Astrocyte of the spinal cord (primary cell): ENCODE measurements at places on chromosomes 5 and 9.

GRCh38 chr5:151947931-151948608 lies 23.4 kb upstream of the GLRA1 start:
- DNase-seq, result no peak

- DNase-seq, result no peak
These were observed 141.5 kb upstream of the FER start for GRCh38 chr5:108606185-108606584.

- no peak for DNase-seq
These were observed 41.4 kb downstream of the CPLANE1 start for GRCh38 chr5:37207802-37208201.

GRCh38 chr5:131749723-131750470 lies 46.9 kb downstream of the FNIP1 start:
- no peak for DNase-seq

DNA sequence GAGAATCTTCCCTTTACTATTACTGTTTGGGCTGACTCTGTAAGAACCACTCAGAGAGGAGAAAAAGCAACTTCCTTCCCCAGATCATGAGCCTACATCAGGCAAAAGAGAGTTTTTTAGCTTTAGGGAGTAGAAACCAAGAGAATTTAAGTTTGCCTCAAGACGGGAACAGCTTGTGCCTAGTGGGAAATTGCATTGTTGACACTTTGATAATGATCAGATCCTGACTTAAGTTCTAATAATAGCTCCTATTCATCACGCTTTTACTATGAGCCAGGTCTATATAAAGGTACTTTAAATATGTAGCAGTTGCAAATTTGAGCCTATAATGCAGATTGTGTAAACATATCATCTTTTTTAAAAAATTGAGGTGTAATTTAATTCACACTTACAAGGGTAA lies 298.2 kb downstream of the MAN2A1 start:
- peak; percentile 11 for DNase-seq

- no peak for DNase-seq
These were observed 694.6 kb downstream of the DNAH5 start for GRCh38 chr5:13249854-13250253.

- DNase-seq, result no peak
These were observed 300.8 kb downstream of the SEMA5A start for GRCh38 chr5:9245071-9245470.

GRCh38 chr5:12557012-12557411 lies 652.8 kb upstream of the CTNND2 start:
- no peak for DNase-seq

DNA sequence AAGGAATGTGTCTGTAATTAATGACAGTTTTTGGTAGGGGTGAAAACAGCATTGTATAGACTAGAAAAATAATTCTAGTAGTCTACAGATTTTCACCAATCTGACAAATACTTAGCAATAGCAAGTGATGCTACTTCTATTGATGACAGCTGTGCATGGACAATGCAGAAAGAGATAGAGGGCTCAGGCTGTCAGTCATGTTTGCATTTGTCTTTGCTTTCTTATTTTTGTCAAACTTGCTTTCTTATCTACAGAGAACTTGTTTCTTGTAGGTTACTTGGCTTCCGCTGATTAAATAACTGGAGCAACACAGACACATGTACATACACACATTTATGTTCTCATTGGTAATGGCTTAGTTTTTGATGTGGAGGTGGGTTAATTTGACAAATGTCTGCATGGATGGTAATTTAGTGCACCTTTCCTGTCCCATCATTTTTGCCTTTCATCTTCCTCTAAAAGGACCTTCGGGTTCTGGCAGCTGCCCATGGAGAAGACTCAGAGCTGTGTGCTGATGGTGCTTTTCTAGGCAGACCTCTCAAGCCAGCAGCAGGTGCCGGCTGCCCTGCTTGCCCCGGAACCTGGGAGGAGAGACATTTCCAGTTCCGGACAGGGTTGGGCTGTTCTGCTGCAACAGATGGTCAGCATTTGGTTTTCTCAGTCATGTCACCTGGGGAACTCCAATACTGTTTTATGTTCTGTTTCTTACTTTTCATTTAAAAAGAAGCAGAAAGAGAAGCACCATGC lies 28.8 kb downstream of the CAMK4 start:
- DNase-seq, result no peak

DNA sequence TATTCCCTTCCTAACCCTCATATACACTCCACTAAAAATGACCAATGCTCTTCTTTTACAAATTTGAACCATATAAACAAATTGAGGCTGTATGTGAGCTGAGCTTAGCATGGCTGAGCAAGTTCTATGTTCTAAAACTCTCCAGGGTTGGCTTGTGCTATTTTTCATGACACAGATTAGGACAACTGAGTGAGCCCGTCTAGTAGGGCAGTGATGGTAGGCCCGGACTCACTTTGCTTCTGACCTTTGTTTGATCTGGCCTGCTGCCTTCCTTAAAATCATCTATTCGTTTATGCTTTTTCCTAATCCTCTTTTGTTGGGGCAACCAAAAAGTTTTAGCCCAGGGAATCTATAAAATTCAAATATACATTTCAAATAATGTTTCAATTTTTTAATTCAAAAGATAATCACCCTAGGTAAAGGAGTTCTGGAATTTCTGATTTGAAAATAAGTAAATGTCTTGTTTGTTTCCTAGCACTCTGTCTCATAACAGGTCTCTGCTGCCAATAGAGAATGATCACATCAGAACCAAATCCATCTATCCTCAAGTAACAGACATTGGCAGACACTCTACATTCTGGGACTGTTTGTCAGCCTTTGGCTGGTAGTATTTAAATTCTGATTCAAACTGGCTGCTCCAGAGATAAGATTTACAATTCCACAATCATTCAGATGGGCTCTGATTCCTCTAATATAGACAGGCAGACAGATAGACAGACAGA lies 217.0 kb upstream of the TARS1 start:
- no peak for DNase-seq

GRCh38 chr5:105684799-105685198 lies 1985.9 kb downstream of the EFNA5 start:
- peak; percentile 32 for DNase-seq

DNA sequence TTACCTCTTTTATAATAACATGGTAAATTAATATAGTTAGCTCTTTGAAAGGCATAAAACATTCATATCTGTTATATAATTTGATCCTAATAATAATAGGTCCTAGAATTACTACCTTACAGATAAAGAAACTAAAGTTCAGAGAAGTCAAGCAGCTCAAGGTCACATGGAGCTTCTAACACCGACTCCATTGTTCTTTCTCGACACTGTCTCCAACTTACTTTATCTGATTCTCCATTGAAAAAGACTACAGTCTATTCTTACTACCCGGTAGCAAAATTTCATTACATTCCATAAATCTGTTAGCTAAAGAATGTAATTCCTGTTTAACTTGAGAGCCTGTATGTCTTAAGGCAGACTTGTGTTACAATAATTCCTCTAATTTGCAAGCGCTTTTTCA lies 96.3 kb upstream of the TMEM161B start:
- DNase-seq, result no peak

GRCh38 chr5:67639976-67640375 lies 443.4 kb upstream of the CD180 start:
- DNase-seq, result no peak
